ENCODE measurements at places on chromosomes 4 and X.
A peak's percentile ranks its signal among the peaks of the same experiment; 100 is the strongest.

GRCh38 chrX:54288968-54289367, 68.9 kb downstream of the WNK3 start:
- DNase-seq, result no peak

GRCh38 chr4:121339307-121339706, 41.5 kb downstream of the QRFPR start:
- DNase-seq, result no peak

DNA sequence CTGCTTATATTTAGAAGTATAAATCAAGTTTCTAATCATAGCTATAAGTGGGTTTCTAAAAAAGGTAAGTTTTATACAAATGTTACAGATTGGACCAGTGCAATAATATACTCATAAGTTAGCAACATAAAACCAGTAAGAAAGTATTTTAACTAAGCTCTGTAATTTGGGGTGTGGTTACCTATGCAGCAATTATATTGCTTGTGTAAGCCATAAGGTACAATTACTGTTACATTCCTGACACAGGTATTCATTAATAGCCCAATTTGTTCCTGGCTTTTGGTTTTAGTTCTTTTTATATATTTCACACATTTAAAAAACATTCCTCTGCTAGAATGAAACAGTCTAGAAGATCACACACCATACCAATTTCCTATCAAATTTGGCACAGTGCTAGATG, 115.1 kb downstream of the FRYL start:
- DNase-seq, result no peak

DNA sequence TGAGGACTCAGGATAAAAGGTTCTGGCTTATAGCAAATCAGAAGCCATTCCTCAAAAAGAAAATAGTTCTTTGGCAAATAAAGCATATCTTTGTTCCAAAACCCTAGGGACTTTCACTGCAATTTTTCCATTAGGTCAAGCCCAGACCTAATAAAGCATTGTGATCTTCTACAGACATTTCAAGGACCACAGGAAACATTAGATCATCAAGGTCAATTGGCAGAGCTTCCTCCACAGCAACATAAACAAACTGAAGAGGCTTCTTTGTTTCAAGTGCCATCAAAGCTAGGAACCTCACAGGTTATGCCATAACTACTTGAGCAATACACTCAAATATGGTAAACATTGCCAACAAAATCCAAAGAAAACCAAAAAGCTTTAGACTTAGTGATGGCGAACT, 144.9 kb downstream of the ANXA5 start:
- no peak for DNase-seq

- no peak for DNase-seq
Measured at GRCh38 chr4:163042306-163042705, 124.4 kb downstream of the NAF1 start.

DNA sequence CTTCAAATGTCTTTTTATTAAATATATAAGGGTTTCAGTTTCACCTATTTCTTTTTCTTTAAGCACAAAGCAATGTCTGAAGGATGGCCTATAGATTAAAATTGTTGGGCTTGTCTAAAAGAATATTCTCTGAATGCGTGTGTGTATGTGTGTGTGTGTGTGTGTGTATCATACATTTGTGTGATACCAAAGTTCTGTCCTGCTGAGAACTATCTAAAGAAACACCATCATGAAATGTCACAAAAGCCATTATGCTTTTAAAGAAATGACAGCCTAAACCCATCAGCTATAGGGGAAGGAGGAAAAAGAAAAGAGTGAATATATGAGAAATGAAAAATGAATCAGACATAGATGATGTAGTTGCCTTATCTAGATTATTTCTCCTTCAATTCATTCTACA, 1501.5 kb upstream of the TENM3 start:
- no peak for DNase-seq

GRCh38 chr4:5710065-5710960, 688 bp upstream of the EVC start:
- peak; percentile 74 for DNase-seq

- no peak for DNase-seq
Measured at GRCh38 chr4:10158333-10158942, 41.8 kb upstream of the WDR1 start.

- DNase-seq, result peak; percentile 37
Measured at GRCh38 chr4:41787931-41788330, 39.4 kb upstream of the PHOX2B start.

- DNase-seq, result no peak
Measured at GRCh38 chr4:131551306-131551705, 1597.8 kb upstream of the PCDH10 start.

DNA sequence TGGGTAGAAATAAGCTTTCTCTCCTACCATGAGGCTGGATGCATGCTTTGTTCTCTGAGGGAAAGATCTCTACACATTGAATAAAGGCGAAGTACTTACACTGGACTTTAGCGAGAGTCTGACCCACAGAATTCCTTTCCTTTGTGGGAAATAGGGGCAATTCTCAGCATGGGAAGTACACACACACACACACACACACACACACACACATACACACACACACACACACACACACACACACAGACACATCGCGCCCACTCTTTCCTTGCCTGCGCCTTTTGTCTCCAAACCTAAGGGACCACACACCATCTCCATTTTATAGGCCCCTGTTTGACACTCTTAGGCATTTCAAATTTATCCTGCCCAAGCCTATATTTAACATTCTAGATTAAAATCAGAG, 83.8 kb downstream of the LUZP4 start:
- DNase-seq, result peak; percentile 8

Data from retina (tissue), 1 donor.